Upper lobe of left lung (tissue), 6 donors: ENCODE measurements at places on chromosomes 3 and 15. TPM values are rescaled to one million over a fixed set of nuclear protein-coding genes. Genes with fewer than 3 reads are reported as not detected.

The TRIP4 gene
- total RNA-seq = 10.9 TPM

The ST3GAL6 gene
- total RNA-seq = 17.2 TPM

The PRSS50 gene
- total RNA-seq = 0.34 TPM

The CTDSPL gene
- 51.0 TPM for total RNA-seq

The CHMP2B gene
- 15.7 TPM for total RNA-seq

The TMC3 gene
- total RNA-seq = not detected

The EFCC1 gene
- 3.1 TPM for total RNA-seq

The ARL8B gene
- 57.9 TPM for total RNA-seq

The LRTM1 gene
- total RNA-seq = not detected

The PLA2G4B gene
- total RNA-seq = 71.2 TPM

The C3orf22 gene
- total RNA-seq = not detected

The WDR93 gene
- total RNA-seq = 0.31 TPM

The MGA gene
- total RNA-seq = 34.6 TPM

The MKRN2OS gene
- 1.8 TPM for total RNA-seq

The FAM3D gene
- 1.5 TPM for total RNA-seq

The FBLN2 gene
- 46.4 TPM for total RNA-seq

The TLR9 gene
- total RNA-seq = not detected

The MUC20 gene
- 20.3 TPM for total RNA-seq

The ZNF620 gene
- total RNA-seq = 6.3 TPM

The SYNPR gene
- not detected for total RNA-seq

The CFAP91 gene
- total RNA-seq = 7.7 TPM
